Lower lobe of right lung (tissue), 2 donors: ENCODE measurements at places on chromosomes 2 and 18.

- no peak for DNase-seq
Observed at GRCh38 chr2:144328938-144329337, 191.0 kb downstream of the ZEB2 start.

GRCh38 chr18:74869904-74870863 is 272.5 kb downstream of the ZNF407 start:
- DNase-seq, result no peak

- no peak for DNase-seq
Observed at GRCh38 chr18:13633700-13634099, 92.7 kb downstream of the FAM210A start.

- no peak for DNase-seq
Observed at GRCh38 chr2:115910270-115910669, 1467.8 kb downstream of the DPP10 start.

GRCh38 chr18:46398005-46398404 is 259.0 kb downstream of the LOXHD1 start:
- DNase-seq, result no peak

DNA sequence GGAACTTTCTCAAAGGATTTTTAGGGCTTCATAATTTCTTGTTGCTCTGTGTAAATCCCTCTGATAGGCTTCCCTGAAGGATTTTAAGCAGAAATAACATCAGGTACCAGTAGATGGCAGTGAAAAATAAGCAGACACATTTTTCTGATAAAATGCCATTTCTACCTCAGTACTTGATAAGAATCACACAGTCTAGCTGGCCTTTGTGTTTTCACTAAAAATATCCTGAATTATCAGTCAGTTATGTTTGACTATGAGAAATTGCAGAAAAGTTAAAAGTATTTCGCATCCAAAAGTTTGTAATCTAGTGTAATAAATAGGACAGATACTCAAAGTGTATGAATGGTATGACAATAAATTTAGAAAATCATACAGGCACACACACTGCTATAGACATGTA is 68.7 kb downstream of the DNAJC10 start:
- no peak for DNase-seq

- DNase-seq, result peak; percentile 65
Observed at GRCh38 chr2:136116813-136117390, 1.0 kb downstream of the CXCR4 start.

- no peak for DNase-seq
Observed at GRCh38 chr2:42345986-42346385, 15.0 kb downstream of the COX7A2L start.

DNA sequence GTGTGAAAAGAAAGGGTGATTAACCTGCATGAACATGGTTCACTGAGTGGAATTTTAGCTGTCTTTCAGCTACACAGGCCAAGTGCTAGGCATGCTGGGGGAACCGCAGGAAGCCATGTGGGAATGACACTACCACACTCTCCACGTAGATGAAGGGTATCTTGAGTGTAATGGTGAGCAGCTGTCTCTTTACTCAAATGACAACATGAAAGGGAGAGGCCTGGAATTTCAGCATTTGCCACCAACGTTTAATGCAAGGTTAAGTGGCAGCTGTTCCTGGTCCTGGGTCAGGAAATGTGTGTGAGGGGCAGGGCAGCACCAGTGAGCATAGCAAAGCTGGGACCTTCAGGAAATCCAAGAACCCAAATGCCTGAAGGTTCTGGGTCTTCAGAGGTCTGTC is 588.4 kb downstream of the SLC4A3 start:
- DNase-seq, result no peak
